Stimulated activated CD4-positive, alpha-beta T cell treated with anti-CD3 and anti-CD28 coated beads, Interleukin-1b, Interleukin-23, amount 100 ng/mL, for 1 hour (primary cell): ENCODE measurements at places on chromosomes 6 and 20.

- no peak for DNase-seq
These were observed 79.6 kb downstream of the ADAT2 start for GRCh38 chr6:143370812-143371370.

- no peak for DNase-seq
These were observed 29.9 kb downstream of the CDH26 start for GRCh38 chr20:59988141-59988540.

GRCh38 chr6:40882323-40882997 lies 156.6 kb downstream of the UNC5CL start:
- no peak for DNase-seq

DNA sequence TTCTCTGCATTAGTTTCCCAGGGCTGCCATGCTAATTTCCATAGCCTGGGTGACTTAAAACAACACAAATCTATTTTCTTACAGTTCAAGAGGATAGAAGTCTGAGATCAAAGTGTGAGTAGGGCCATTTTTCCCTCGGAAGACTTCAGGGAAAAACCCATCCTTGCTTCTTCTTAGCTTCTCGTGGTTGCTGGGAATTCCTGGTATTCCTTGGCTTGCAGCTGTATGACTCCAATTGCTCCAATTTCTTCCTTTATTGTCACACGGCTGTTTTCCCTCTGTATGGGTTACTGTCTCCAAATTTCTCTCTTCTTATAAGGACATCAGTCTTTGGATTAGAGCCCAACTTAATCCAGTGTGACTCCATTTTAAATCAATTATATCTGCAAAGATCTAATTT lies 128.4 kb upstream of the JAG1 start:
- DNase-seq = no peak

DNA sequence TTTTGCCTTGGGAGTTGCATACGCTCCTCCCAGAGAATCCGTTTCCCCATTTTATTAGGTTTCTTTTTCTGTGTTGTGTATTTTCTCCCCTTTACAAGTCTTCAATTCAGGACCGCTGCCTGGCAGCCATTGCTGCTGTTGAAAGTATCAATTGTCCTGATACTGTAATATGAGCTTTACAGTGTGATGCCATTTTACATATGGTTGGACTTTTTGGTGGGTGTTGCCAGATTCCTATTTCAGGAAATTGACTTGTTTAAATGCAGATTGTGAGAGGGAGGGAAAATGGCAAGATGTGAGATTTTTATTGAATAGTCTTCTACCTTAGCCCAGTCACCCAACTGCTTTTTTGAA lies 1.2 kb downstream of the PANK2 start:
- no peak for DNase-seq

- no peak for DNase-seq
These were observed 10.9 kb downstream of the ECHDC1 start for GRCh38 chr6:127332383-127332961.

- no peak for DNase-seq
These were observed 55.9 kb upstream of the SOX4 start for GRCh38 chr6:21537637-21538036.

DNA sequence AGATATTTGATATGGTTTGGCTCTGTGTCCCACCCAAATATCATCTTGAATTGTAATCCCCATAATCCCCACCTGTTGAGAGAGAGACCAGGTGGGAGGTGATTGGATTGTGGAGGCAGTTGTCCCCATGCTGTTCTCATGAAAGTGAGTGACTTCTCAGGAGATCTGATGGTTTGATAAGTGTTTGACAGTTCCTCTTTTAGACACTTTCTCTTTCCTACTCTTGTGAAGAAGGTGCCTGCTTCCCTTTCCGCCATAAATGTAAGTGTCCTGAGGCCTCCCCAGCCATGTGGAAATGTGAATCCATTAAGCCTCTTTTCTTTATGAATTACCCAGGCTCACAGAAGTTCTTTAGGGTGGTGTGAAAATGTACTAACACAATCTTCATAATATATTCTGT lies 1404.0 kb upstream of the ADGRB3 start:
- DNase-seq = no peak

DNA sequence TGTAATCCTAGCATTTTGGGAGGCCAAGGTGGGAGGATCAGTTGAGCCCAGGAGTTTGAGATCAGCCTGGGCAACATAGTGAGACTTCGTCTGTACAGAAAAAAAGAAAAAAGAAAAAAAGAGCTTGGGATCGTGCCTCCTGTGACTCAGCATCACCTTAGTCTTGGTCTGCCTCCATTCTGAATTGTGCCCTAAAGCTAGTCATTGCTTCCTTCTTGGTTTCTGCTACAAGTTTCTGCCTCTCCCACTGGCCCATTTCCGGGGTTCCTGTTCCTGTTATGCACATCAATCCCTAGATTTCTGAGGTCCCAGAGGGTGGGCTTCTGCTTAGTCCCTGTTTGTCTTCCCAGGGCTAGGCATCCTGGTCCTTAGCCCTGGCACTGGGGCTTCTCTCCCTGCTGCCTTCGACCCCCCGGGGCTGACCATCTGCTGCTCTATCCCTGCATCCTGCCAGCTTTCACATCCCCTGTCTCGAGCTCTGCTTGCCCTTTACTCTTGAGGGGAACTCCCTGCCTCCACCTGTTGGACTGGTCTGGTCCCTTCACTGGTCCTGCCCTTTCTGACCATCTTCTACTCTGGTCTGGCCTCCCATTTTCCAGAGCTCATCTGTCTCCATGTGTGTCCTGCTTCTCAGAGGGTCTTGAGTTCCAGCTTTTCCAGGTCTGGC lies 77.5 kb upstream of the ESR1 start:
- DNase-seq = no peak

DNA sequence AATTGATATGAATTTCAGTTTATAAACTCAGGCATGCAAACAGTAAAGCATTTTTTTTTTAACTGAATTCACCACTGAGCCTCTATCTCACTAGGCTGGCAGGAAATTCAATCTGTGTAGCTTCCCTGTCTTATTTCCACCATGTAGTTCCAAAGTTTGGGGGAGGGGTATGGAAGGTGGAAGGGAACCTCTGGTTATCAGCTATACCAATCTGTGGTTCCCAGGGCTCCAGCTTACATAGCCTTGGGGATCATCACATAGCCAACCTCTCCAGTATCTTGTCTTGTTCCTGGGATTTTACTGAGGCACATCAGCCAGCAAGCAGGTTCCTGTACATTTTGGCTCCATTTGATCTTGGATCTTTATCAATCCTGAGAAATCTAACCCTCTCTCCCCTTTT lies 15.6 kb downstream of the RAD21L1 start:
- DNase-seq = no peak

- no peak for DNase-seq
These were observed 109.0 kb upstream of the TRAF3IP2 start for GRCh38 chr6:111714416-111715270.

DNA sequence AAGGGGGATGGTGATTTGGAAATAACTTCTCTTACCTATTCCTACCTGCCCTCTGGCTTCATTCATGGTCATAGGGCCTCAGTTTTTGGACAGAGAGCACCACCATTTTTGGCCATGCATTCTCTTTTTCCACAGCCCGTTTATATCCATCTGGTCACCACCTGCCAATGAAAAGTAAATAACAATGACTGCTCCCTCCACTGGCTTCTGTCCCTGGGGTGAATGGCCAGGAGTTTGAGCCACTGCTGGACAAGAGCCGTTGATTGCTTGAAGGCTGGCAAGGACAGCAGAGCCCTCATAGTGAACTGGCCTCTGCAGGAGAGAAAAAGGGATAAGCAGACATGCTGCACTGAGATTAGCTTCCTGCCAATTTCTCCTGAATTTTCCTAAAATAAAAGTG lies 261.8 kb downstream of the ADGB start:
- DNase-seq = no peak

GRCh38 chr20:17759449-17759848 lies 59.7 kb downstream of the BANF2 start:
- DNase-seq = no peak

GRCh38 chr6:68880050-68880813 lies 245.2 kb downstream of the ADGRB3 start:
- no peak for DNase-seq

GRCh38 chr6:168280020-168280898 lies 39.3 kb downstream of the DACT2 start:
- DNase-seq = no peak

GRCh38 chr20:63672666-63673065 lies 14.6 kb downstream of the RTEL1 start:
- DNase-seq = no peak

DNA sequence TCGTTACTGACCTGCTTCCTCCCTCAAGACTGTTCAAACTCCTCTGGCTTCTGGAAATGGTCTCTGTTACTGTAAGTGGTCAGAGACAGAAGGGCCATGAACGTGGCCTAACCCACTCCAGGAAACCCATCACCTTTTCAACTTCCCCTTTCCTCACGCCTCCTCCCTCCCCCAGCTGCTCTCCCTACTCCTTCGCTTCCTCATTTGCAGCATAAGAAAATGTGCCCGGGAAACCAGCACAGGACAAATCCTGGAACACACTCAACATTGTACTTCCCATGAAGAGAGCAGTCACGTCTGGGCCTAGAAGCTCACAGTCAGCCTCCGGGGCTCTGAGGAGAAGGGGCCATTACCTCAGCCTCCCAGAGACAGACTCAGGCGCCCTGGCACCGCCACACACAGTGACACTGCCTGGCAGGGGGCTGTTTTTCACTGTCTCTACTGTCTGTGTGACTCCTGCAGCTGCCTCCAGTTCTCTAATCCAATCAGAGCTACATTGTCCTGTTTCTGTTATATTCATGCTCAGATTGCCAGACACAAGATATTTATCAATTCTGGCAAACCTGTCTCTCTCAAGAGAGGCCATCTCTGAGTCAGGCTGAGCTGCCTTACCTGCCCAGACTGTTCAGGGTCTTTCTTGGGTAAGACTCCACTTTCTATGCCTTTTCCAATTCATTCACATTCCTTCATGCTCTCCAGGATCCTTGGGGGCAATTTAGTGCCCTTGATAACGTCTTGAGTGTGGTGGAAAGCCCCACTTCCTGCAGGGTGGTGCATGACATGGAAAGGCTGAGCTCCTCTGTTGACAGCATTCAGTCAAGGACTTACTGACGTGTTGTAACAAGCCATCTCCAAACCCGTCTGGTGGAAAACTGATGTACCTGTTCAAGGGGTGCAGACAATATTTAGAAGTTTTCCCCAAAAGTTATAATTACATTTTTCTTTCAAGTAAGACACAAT lies 242.2 kb downstream of the HIVEP2 start:
- no peak for DNase-seq

DNA sequence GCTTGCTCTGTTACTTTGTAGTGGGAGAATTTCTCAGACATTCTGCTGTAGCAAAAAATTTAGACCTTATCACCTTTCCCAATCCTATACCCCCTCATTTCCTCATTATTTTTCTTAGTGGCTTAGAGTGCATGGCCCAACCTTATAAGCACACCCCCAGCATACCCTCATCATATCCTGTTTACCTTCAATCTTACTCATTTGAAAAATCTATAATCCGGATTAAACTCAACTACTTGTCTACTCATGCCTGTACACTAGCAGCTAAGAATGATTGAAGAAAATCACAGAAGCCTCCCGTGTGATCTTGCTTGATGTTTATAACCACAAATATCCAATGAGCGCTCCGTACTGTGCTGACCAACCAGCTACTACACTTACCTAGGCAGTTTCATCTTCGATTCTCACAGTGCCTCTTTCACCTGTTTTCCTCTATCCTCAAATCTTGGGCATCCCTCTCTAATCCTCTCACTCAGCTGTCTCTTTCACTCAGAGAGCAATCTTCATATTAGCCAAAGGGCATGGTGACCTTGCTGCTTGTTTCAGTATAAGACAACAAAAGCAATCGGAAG lies 36.6 kb downstream of the AIG1 start:
- no peak for DNase-seq

- no peak for DNase-seq
These were observed 593.5 kb downstream of the TENT5A start for GRCh38 chr6:81158956-81159355.

DNA sequence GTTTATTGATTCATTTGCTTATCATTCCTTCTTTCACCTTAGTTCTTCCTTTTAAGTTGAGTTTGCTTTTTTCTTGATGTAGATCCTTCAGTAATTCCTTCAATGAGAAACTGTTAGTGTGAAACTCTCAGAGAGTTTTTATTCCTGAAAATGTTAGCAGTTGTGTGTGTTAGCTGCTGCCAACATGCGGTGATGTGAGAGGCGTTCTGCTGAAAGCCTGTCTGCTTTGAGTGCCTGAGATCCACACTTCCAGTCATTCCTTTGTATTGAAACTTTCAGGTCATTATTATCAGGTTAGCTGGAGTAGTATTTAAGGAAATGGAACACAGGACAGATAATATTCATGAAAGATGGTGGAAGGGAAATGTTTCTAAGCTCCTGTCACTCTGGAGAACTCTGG lies 70.0 kb upstream of the SUPT3H start:
- DNase-seq = no peak

DNA sequence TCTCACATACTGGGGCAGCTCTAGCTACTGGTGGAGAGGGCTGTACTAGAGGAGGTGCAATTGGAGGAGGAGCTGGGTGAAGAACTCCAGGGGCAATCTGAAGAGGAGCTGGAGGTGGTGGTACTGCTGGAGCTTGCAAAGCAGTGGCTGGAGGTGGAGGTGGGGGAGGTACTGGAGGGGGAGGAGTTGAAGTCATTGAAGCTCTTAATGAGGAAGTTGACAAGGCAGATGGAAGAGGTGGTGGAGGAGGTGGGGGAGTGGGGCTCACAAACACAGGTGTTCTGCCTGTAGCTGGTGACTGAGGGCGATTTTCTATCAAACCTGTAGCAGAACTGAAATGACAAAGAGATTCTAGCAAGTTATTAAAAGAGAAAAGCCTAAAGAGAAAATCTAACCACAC lies 77.6 kb downstream of the WASF1 start:
- DNase-seq = no peak

- DNase-seq = no peak
These were observed 50.7 kb downstream of the SLC26A8 start for GRCh38 chr6:35973670-35974222.

DNA sequence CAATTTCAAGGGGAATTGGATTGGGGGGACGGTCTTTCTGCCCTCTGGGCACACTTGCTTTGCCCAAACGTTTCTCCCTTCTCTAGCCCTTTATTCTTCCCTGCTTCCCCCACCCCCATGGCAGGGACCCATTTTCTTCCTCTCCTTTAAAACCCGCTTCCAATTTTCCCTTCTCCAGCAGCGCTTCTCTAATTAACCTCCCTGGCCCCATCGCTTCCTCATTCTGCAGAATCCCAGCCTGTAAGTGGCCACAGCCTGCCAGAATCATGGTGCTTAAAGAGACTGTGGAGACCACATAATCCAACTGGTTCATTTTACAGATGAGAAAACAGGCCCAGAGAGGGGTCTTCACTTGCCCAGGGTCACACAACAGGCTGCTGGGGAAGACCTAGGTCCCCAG lies 61.4 kb downstream of the CPNE5 start:
- DNase-seq = no peak

DNA sequence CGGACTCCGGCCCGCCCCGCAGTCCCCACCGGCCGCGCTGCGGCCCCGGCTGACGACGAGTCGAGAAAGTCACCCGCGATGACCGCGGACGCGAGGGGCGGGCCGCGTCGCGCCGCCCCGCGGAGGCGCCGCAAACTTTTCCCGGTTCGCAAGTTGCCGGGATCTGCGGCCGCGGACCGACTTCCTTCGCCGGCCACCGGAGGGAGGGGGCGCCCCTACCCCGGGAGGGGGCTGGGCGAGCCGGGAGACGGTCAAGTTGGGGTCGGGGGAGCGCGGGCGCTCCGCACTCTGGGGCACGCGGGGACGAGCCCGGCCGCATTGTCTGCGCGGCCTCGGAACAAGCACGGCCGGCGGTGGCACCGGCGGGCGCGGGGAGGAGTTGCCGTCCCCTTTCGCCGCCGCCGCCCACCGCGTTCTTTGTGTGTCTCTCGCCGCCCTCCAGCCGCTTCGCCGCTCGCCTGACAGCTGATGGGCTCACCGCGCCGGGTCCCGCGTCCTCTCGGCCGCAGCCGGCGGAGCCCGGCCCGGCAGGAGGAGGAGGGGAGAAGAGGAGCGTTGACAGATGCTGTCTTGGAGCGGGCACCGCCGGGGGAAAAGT lies 131.6 kb downstream of the OGFRL1 start:
- no peak for DNase-seq
